Motor neuron (in vitro differentiated cells): ENCODE measurements at places on chromosomes 13 and 19.

GRCh38 chr13:52949742-52950141 is 78.9 kb upstream of the OLFM4 start:
- peak; percentile 67 for ATAC-seq

- peak; percentile 93 for ATAC-seq
Observed at GRCh38 chr13:102870677-102871415, 25.0 kb downstream of the ERCC5 start.

DNA sequence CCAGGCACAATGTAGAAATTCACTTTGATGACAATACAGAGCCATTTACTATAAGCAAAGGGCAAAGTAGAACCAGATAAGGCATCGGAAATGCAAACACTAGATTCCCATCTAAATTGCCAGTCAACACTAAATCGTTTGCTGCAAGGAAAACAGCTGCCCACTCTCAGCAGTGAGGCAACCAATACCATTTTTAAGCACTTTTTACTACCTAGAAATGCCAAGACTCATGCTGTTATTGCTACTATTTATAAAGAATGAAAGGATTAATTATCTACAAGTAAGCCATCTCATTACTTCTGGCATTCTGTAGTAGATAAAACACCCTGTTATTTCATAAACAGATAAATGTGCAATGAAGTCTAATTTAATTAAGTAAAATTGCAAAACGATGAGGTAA is 422.0 kb downstream of the FGF14 start:
- no peak for ATAC-seq

- no peak for ATAC-seq
Observed at GRCh38 chr13:86881390-86881789, 789.8 kb upstream of the SLITRK5 start.

- no peak for ATAC-seq
Observed at GRCh38 chr19:42293540-42293939, 8.4 kb upstream of the PRR19 start.

- no peak for ATAC-seq
Observed at GRCh38 chr13:99932912-99933311, 38.7 kb downstream of the ZIC5 start.

GRCh38 chr19:6788896-6789295 is 16.4 kb downstream of the VAV1 start:
- ATAC-seq = no peak

DNA sequence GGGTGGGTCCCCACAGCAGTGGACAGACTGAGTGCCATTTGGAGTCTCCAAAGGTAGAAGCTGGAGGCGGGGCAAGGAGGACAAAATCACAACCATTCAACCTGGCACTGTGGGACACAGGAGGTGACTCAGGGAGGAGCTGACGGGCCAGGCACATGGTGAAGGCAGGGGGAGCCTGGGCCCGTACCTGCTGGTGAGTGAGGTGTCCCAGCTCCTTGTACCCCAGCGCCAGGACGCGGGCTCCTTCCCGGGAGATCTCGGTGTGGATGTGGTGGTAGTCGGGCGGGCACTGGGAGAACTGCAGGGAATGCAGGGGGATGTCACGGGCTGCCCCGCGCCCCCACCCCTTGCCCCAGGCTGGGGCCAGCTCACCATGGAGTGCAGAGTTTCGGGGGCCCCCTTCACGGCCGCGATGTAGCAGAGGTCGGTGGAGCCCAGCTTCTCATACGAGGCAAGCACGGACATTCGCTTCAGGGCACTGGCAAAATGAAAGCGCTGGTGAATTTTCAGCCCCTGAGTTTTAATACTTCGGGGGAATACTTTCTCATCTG is 9.8 kb downstream of the ATP13A1 start:
- no peak for ATAC-seq

DNA sequence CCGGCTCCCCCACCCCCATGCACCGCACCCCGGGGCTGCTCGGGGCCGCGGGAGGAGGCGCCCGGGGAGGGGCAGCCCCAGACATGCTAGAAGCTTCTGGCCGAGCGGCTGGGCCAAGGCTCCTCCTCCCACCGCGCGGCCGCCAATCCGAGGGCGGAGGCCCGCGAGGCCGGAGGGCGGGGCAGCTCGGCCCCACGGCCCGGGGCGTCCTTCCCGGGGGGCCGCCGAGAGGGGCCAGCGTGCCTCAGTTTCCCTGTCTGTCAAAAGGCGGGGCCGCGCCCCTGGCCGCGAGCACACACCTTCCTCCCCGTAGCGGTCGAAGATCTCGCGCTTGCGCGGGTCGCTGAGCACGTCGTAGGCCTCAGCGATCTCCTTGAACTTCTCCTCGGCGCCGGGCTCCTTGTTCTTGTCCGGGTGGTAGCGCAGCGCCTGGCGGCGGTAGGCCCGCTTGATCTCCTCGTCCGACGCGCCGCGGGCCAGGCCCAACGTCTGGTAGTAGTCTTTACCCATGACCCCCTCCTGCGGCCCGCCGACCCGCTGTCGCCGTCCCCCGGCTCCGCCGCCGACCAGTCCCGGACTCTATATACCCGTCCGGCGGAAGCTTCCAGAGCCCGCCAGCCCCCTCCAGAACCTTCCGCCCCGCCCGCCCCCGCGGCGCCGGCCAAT is at the start of gene DNAJB1:
DNAJB1 (minus strand) TSS at position 558 of the 666 bp plus-strand sequence; CDS start at position 510, 48 bp downstream.
- ATAC-seq = peak; percentile 77

- no peak for ATAC-seq
Observed at GRCh38 chr13:40433577-40433976, 232.9 kb downstream of the FOXO1 start.

- no peak for ATAC-seq
Observed at GRCh38 chr19:58261968-58262921, 16.5 kb upstream of the ZNF8 start.

GRCh38 chr19:47427241-47428176 is 8.2 kb upstream of the MEIS3 start:
- peak; percentile 60 for ATAC-seq
